ENCODE measurements at places on chromosomes 4 and X.

DNA sequence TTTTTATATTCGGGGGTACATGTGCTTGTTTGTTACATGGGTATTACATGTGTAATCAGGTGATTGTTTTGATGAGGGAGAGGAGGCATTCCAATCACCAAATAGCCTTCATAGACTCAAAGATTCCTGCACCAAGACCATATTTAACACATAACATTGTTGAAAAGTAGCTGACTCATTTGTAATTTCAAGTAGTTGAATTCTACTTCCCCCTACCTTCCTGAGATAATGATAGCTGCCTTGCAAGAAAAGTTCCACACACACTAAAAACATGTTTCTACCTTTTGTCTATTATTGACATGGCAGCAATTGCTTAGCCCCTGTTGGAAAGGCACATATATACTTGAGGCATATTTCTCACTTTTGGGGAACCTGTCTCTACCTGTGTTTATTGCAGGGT lies 16.1 kb downstream of the PGAM4 start:
- no peak for DNase-seq

- no peak for DNase-seq
Observed at GRCh38 chr4:170465429-170465828, 375.7 kb upstream of the AADAT start.

GRCh38 chr4:36241771-36242170 lies 2.5 kb downstream of the ARAP2 start:
- no peak for DNase-seq

- no peak for DNase-seq
Observed at GRCh38 chrX:136198010-136198409, 50.7 kb downstream of the FHL1 start.

DNA sequence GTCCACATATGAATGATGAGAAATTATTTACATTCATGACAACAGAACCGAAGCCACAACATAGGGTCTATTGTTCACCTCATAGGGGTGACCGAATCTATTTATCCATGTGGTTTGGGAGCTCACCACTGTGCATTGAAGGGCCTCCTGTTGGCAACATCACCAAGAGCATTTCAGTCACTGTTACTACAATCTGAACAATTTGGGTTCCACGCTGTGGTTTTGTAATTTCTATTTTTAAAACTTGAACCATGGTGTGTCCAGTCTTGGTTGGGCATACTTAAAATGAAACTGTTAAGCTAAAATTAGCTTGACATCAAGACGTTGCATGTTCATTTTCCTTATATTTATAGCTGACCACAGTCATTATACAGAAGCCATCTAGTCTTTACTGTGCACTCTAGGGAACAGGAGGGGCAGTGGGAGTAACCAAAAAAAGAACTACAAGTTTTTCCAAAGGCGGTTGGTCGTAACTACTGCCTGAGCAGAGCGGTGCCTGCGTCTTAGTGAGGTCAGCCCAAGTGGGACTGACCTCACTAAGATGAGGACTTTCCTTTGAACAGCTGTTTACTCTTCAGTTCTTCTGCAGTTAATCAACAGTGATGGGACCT lies 192.1 kb downstream of the SPRY1 start:
- no peak for DNase-seq

- no peak for DNase-seq
Observed at GRCh38 chr4:159353422-159354116, 250.7 kb downstream of the RAPGEF2 start.

GRCh38 chrX:46757593-46757992 lies 1.3 kb downstream of the SLC9A7 start:
- DNase-seq, result no peak

GRCh38 chrX:52378870-52379269 lies 10.0 kb downstream of the XAGE2 start:
- no peak for DNase-seq

DNA sequence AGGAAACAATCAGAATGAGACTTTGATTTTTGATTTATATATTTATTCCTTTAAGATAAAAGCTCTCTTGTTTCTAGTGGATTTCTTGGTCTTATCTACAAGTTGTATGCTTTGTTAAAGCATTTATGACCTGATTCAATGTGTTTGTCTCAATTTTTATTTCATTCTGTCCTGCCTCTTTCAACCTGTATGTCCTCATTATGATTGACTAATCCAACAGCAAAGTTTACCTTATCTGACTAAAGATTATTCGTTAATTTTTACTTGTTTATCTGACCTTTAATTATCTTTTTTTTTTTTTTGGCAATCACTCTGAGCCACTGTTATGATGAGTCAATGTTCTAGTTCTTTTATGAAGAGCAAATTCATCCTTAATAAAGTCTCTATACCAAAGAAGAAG lies 54.9 kb downstream of the UGT2A3 start:
- DNase-seq, result no peak

DNA sequence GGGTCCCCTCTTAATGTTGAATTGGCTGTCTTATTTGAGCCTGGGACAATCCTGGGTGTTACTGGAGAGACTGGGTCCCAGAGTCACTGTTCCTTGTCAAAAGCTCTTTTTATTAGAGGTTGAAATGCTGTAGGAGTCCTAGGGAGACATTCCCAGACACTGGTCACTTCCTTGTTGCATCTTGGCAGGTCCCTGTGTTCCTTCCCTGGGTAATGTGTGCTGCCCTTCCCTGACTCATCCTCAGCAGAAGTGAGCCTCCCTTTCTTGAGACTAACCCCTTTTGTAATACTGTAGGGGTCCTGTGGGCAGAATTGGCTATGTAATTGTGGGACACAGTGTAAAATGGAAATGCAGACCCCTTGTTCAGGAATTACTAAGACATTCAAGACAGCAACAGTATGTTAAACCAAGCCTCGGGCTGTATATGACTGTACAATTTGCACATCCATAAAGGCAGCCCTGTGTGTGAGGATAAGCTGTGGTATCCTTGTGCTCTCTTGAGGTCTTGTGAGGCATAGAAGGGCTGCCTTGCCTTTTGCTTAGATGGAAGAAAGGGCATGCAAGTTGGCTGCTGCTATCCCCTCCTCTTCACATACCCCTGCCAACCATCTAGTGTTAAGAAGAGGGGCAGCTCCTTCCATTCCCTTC lies 53.5 kb downstream of the DCLK2 start:
- no peak for DNase-seq

GRCh38 chrX:48591255-48591791 lies 6.0 kb upstream of the WDR13 start:
- no peak for DNase-seq

DNA sequence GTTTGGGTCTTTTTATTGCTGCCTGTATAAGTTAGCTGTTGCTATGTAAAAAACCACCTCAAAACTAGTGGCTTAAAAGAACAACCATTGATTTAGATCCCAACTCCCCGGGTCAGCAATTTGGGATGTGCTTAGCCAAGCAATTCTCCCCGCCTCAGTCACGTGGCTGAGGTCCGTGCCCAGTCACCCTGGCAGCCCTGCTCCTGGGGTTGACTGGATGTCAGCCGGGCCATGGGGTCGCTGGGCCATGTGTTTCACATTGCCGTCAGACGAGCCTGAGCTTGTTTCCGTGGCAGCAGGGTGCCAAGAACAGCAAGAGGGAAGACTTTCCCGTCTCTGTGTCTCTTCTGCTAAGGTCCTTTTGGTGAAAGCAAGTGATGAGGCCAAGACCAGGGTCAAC lies 345.7 kb upstream of the FAT1 start:
- no peak for DNase-seq

DNA sequence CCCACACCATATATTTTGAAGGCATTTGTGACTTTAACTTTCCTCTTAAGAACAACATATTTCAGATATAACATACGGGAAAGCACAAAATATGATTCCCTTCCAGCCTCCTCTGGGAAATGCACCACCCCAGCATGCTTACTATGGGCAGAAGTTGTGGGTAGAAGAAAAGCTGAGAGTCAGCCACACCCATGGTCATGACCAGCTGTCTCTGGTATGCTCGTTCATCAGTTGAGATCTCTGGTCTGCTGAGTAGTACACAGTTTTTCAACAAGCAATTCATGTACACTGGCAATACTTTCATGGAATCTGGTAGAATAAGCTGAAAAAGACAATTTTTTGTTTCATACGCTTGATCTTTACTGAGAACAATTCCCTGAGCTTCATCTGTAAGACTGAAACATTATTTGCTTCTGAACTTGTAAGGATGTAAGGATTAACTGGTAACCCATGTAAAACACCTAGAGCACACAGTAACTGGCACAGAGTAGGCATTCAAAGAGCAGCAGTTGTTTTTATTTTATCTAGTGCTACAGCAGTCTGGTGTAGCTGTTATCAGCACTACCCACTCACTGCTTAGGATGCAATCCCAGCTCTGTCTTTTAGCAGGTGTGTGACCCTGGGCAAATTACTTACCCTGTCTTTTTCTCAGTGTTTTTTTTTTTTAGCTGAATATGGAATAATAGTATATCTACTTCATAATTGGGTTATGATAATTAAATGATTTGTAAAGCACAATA lies 47.6 kb downstream of the METTL14 start:
- DNase-seq, result no peak

DNA sequence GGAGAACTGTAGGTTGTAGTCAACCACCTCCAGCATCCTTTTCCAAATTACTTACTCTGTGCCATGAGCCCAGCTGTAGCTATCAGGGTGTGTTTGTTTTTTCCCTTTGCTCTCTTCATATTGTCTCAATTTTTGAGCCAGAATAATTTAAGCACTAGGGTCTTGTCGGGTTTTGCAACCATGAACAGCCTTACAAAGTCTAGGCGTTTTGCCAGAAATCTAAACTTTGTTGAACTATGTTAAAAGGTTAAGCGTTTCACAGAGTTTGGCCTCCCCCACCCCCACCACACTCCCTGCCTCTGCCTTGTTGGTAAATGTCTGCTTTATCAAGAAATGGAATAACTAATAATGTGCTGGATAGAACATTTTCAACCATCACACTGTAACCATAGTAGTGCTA lies 190.6 kb upstream of the TTC29 start:
- no peak for DNase-seq

DNA sequence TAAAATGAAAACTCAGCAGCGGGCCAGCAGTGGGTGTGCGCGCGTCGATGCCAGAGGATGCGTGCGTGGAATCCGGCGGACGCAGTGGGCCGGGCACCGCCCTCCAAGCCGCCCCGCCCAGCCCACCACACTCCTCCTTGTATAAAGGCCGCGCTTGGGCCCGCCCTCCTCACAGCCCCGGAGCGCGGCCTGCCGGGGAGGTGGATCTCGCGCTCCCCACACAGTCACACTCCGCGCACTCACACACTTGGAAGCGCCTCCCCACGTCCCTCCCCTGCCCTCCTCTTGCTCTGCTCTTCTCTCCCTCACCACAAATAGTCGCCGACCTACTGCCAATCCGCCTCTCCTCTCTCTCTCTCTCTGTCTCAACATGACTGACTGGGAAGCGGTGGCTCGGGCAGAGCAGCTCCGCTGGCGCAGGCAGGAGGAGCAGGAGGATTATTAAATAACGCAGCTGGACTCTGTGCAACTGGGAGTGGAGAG lies at the start of gene CCSER1:
CCSER1 (plus strand) TSS at position 172 of the 483 bp plus-strand sequence.
- DNase-seq, result no peak

DNA sequence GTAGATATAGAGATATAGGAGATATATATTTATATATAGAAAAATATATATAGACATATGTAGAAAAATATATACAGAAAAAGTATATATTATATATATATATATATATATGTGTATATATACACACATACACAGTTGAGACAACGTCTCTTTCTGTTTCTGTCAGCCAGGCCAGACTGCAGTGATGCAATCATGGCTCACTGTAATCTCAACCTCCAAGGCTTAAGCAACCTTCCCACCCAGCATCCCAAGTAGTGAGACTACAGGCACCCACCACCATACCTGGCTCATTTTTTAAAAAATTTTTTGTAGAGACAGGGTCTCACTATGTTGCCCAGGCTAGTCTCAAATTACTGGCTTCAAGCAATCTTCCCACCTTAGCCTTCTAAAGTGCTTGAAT lies 426.3 kb downstream of the GPM6A start:
- no peak for DNase-seq

DNA sequence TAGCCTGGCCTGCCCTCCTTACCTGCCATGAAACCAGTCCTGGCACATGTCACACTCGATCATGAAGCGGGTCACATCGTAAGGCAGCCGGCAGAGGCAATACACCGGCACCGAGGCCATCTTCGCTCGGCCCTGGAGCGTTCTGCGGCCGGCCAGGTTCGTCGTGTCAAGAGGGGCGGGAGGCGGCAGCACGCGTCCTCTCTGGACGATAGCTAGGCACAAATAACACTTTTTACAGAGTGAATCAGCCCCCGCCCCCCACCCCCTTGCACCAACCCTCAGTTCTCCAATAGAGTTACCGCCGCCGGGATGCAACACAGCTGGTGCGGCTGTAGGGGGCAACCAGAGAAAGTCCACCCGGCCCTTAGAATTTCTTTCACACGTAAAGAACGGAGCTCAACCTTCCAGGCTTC lies 1.7 kb downstream of the PHF8 start:
- DNase-seq, result peak; percentile 17

GRCh38 chr4:47482326-47482725 lies 2.7 kb upstream of the ATP10D start:
- DNase-seq, result no peak

DNA sequence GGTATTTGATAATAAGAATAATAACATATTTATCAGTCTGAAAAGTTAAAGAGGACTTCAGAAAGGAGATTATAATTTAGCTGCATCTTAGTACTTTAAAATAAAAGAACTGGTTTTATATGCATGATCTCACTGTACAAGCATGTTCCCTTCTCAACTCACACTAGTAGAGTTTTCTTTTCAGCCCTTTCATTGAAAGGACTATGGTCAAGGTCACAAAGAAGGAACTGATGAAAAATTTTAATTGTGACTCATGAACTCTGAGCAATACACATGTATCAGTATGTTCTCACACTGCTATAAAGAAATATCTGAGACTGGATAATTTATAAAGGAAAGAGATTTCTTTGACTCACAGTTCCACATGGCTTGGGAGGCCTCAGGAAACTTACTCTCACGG lies 73.7 kb upstream of the NDST4 start:
- no peak for DNase-seq

- DNase-seq, result no peak
Observed at GRCh38 chr4:37043342-37043741, 201.2 kb upstream of the NWD2 start.

DNA sequence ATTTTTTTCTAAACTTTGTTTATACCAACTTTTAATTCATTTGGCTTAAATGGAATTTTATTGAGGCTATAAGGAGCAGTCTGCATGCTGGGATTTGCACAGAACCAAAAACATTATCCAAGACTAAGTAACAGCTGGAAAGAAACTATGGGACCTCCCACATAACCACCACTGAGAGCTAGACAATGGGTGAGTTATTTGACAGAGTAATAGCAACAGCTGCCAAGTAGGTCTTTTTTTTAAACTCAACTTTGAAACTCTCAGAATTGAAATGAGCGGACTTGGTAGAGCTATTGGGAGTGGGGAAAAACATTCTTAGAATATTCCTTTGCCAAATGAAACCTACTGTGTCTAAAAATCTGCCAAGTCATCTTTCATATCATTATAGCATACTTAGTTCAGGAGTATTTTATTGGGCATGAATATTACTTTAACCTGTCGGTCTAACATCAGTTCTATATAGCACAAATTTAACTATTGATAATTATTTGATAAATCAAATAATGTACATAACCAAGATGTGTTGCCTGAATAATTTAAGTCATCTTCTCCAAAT lies 1428.0 kb downstream of the PCDH7 start:
- DNase-seq, result no peak

GRCh38 chrX:20265221-20265725 lies 1.4 kb downstream of the RPS6KA3 start:
- peak; percentile 61 for DNase-seq

GRCh38 chr4:55600640-55601039 lies 8.6 kb upstream of the PDCL2 start:
- DNase-seq, result no peak
